Non-pigmented ciliary epithelial cell (primary cell): ENCODE measurements at places on chromosomes 3 and 15.

GRCh38 chr15:99279290-99279689 lies 28.0 kb downstream of the LRRC28 start:
- no peak for DNase-seq

- DNase-seq: no peak
These were observed 165.5 kb upstream of the LRRN1 start for GRCh38 chr3:3633761-3634160.

- no peak for DNase-seq
These were observed 16.7 kb downstream of the ADAM10 start for GRCh38 chr15:58732625-58733363.

- DNase-seq: no peak
These were observed 11.1 kb upstream of the MGLL start for GRCh38 chr3:127833281-127834032.

DNA sequence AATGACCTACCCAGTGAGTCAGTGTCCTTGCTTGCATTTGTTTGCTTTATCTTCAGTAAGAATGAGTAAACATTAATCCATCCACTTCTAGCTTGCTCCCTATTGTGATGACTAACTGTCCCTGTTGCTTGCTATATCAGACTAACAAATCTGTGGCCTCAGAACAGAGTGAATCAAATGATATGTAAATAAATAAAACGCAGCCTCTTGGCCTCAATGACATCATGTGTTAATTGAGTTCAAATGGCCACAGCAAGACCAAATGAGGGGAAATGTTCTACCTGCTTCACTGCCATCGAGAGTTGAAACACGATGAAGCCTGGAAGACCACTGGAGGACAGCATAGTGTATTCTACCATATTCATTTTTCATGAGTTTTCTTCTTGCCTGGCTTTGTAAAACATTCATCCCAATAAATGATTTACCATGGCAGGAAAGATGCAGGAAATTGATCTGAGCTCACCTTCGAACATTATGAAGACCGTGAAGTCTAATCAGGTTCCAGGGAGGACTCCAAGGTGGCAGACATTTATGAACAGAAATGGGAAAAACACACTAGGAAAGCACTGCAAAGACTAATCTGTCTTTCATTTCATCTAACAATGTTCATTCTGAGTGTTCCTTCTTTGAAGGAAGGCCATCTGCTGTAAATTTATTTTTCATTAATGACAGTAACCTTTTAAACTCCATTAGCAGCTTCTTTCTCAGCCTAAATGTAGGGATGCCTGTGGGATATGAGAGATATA lies 1144.5 kb downstream of the TUSC7 start:
- peak; percentile 34 for DNase-seq

DNA sequence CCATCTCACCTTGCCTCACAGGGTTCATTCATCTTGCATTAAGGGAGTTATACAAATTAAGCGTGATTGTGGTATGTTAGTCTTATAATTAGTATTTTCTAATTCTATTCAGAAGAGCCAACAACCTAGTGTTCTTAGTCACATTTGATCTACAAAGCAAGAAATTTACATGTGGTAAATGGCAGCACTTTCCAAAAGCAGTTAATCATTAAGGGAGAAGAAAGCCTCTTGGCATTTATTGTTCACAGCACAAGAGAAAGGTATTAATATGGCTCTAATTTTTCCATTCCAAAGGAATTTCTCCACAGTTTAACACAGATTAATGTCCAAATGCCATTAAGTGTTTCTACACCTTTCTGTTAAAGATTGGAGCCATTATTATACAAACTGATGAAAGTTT lies 1077.1 kb downstream of the ZPLD1 start:
- no peak for DNase-seq

DNA sequence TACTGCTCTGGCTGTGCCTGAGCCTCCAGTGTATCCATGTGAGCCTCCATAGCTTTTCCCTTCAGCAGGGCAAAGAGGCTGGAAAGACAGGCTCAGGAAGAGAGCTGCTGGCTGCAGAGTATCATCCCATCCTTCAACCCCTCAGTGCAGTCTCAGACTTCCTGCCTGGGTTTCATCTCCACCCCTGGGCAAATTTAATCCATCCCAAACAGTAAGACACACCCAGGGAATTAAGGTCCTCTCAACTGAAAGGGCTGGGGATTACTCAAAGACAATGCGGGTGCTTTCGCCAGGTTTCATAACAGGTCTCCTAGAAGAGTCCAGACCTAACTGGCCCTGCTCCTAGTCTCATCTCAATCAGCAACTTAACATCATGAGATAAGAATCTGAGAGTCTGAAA lies 15.5 kb downstream of the SLCO2A1 start:
- no peak for DNase-seq

DNA sequence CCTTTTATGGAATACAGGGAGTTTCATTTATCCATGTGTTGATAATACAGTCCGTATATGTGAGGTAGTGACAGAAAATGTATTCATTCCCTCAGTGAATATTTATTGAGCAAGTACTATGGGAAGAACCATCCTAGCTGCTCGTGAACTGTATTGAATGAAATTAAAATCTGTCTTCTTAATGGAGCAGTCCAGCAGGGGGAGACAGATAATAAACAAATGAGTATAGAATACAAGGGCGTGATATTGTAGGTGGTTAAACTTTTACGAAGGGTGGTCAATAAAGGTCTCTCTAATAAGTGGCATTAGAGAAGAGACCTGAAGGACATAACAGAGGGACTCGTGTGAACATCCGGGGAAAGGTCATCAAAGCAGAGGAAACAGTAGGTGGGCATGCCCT lies 62.7 kb upstream of the OSTN start:
- DNase-seq: no peak

GRCh38 chr15:39419651-39420050 lies 161.2 kb upstream of the THBS1 start:
- no peak for DNase-seq

DNA sequence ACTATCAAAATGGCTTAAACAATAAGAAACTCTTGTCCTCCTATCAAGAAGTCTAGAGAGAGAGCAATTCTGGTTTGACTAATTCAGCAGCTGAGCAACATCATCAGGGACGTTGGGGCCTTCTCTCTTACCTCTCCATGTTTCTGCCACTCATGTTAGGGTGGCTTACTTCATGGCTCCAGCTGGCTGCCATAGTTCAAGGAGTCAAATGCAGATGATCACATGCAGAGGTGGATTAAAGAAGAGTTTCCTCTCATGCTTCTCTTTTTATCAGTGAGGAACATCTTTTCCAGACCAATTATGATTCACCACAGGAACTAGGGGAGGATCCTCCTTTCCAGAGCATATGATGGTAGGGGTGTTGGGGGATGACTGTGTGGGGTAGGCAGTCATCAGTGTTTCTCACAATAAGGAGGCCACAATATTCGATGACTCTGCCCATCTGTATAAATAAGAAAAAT lies 45.5 kb downstream of the NEK11 start:
- DNase-seq: no peak

DNA sequence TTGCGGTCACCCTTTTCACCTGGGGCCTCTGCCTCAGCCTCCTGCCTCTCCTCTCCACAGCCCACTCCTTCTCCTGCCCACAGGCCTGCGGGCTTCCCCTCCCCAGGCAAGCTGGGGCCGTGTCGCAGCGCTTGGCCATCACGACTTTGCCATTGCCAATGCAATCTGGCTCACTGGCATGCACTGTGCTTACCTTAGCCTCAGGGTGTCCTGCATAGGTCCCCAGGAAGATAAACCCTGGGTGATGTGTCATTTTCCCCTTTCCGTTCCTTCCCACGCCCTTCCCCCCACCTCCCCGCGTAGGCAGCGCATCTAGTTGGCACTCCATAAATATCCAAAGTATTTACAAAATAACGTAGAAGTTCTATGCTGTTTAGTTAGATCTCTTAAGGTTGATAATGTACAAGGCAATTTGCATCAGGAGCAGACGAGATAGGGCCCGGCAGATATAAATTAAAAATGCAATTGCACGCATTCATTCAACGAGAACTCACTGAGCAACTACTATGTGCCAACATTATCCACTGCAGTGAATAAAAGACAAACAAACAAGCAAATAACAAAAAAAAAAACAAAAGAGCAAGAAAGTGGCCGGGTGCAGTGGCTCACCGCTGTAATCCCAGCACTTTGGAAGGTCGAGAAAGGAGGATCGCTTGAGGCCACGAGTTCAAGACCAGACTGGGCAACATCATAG lies 973 bp upstream of the COPG1 start:
- no peak for DNase-seq

DNA sequence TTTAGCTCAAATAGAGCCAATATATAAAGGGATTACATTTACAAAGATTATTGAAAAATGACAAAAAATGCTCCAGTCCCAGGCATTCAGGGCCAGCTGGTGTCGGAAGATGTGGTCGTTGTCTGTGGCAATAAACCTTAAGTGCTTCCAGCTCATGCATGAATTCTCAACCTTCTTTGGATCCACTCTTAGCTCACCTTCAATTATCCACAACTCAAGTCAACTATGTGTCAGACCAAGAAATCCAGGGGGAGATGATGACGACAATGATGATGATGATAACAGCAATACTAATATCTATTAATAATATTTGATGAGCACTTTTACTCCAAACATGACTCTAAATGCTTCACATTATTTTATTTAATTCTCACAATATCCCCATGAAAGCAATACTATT lies 53.6 kb upstream of the PXYLP1 start:
- no peak for DNase-seq

DNA sequence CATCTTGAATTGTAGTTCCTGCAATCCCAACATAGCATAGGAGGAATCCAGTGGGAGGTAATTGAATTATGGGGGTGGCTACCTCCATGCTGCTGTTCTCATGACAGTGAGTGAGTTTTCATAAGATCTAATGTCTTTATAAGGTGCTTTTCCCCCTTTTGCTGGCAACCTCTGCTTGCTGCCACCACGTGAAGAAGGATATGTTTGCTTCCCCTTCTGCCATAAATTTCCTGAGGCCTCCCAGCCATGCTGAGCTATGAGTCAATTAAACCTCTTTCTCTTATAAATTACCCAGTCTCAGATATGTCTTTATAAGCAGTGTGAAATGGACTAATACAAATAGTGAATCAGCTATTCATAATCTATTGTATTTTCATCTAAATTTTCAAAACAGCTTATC lies 537.3 kb downstream of the EPHA3 start:
- no peak for DNase-seq

- DNase-seq: no peak
These were observed 35.7 kb downstream of the MRPL46 start for GRCh38 chr15:88431441-88431840.

DNA sequence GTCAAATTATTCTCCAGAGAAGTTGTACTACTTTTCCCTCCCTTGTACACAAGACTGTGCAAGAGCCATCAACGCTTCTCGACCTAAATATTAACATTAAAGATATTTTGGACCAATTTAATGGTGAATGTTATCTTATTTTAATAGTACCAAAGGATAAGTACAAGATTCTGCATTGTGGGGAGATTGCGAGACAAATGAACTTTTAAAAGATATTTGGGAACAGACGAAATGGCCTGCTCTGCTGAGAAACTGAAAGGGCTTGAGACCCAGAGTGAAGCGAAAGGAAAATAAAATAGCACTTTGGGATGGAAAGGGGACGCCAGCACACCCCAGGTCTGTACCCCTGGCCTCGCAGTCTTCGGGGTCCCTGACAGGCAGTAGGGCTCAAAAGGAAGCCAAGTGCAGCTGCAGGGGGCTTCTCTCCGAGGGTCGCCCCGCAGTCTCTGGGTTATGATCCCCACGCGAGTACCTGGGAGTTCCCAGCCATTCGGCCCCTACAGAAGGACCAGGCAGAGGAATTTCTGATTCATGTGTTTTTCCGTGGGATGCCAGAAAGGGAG lies 97.6 kb upstream of the VGLL3 start:
- no peak for DNase-seq

DNA sequence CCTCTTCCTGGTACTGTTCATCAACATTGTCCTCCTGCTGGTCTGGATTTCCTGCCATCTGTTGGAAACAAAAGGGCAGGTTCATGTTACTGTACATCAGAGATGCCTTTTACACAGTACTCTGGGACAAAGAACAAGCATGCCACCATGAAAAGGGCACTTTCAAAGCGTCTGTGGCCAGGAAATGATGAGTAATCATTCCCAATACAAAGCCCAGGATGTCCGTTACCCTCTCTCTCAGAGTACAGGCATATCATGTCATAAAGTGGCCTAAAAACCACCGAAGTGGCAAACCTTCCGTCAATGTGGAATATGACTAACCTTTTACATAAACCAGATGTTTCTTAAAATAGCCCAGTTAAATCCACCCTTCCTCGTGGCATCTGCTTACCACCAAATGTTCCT lies 71.2 kb downstream of the GOLIM4 start:
- peak; percentile 88 for DNase-seq

DNA sequence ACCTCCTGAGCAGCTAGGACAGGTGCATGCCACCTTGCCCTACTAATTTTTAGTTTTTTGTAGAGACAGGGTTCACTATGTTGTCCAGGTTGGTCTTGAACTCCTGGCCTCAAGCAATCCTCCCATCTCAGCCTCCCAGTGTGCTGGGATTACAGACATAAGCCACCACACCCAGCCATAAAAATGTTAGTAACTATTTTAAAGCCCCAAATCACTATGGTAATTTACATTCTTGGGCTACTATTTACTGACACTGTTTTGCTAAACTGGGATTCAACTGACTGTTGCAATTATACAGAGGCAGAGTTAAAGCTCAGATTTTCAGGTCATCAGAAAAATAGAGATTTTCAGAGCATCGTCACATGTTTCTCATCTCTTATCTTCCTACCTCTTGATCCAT lies 258.6 kb downstream of the FEZF2 start:
- DNase-seq: no peak

- no peak for DNase-seq
These were observed 92.7 kb downstream of the SEC22A start for GRCh38 chr3:123294296-123294938.

DNA sequence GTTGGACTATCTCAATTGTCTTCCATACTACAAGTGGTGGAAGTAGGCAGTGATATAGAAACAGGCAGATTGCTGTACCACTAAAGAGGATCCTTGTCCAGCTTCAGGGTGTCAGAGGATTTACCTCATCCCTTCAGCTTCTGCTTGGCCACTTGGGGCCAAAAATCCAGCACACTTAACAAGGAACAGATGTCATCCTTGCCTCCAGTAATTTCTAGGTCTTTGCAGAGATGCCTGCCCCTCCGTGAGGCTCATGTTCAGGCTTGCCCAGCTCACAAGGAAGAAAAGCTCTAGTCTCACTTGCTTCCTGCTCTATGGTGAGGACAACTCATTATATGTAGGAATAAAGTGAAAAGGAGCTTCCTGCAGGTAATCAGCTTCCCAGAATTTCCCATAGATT lies 510.3 kb downstream of the EPHA3 start:
- DNase-seq: no peak

DNA sequence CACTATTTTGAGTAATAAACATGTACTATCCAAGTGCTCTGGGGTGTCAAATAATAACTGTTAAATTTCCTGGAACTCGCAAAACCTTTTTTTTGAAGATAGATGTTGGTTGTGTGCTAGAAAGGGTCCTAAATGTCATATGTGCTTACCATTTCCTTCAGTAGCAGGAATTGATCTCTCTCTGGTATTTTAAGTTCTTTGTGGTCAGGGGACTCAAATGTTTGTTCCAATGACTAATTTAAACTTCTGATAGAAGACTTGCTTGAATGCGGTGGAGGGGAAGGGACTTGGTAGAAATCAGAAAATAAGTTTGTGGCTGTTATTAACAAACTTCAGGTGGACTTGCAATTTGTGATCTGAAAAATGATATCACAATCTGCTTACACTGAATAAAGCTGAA lies 26.8 kb downstream of the ARIH2 start:
- no peak for DNase-seq
